Activated T-helper 17 cell treated with anti-CD3 and anti-CD28 coated beads, Interleukin-2, amount 50 U/mL, for 72 hours (primary cell): ENCODE measurements at places on chromosomes 5 and 9.

DNA sequence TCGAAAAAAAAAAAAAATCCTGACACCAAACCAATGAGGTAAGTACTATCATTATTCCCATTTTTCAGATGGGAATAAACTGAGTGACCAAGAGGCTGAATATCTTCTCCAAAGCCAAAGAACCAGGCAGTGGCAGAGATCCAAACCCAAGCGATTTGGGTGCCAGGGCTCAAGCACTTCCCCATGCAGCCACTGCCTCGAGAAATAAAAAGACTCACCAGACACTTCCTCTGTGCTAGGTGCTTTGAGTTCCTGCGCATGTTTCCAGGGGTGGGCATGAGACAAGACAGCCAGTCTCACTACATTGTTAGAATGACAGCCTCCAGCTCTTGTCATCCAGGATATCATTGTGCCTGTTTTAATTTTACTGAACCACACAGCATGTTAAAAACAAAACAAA, 2.3 kb upstream of the RPL26L1 start:
- ATAC-seq = no peak

GRCh38 chr9:127347831-127348776, 48.9 kb upstream of the SLC2A8 start:
- ATAC-seq = no peak

- ATAC-seq = no peak
Observed at GRCh38 chr5:88776692-88777091, 106.3 kb downstream of the MEF2C start.

- no peak for ATAC-seq
Observed at GRCh38 chr5:144522698-144523097, 352.0 kb downstream of the KCTD16 start.

GRCh38 chr9:89687188-89687587, 82.4 kb downstream of the GADD45G start:
- no peak for ATAC-seq

DNA sequence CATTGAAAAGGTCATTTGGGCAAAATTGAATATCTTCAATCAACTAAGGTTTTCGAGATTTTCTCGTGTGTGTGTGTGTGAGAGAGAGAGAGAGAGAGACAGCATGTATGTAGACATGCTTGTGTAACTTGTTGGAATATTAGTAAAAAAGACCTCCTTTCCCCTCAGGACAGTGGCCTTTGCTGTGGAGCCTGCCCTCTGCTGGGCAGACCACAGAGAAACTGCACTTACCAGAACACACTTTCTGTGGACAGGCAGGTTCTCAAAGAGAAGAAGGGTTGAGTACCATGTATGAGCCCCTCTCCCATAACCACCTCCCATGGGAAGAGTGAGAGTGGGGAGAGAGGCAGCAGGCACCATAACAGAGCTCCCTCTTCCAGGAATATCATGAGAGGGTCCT, 45.6 kb downstream of the CFAP90 start:
- no peak for ATAC-seq

DNA sequence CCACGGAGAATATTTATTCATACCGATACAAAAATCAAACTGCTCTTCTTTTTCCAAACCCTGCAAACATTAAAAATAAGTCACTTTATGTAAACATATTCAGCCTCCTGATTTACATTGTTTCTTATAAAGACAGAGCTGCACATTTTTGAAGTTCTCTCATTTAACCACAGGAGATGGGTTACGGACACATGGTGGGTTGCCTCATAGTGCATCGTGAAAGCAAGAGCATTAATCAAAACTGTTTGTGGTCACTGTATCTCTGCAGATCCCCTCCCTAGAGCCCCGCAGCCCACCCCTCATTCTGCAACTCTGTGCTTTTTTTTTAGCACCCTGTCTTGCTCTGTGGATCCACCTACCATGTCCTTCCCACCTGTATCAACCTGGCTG, 43.3 kb upstream of the EQTN start:
- no peak for ATAC-seq

DNA sequence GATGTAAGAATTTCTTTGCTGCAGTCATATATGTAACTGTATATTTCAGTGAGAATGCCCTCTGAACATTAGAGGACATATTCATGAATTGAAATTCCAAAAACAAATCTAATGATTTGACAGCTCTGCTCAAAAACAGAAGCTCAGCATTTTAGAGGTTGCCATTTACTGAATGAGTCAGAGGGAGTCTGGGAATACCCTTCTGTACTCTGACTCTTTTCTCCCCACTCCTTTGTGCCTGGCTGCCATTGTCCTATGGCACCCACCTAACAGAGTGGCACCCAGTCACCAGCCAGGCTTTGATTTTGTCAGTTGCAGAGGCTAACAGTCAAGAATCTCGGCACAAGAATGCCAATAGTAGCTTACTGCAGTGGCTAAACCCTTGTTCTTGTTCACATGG, 133.6 kb downstream of the ATG10 start:
- ATAC-seq = peak; percentile 79

DNA sequence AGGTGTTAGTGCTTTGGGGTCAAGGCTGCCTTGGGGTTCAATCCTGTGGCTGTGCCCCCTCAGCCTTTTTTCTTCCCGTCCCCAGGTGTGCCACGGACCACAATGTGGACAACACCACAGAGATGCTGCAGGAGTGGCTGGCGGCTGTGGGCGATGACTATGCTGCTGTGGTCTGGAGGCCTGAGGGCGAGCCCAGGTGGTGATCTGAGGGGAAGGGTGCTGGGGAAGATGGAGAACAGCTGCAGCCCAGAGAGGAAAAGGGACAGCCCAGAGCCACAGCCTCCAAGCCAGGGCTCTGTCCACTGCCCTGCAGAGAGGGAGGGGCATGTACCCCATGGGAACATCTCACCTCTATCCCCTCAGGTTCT, 2.1 kb downstream of the CERCAM start:
- no peak for ATAC-seq

GRCh38 chr5:134582281-134582680, 50.3 kb downstream of the SAR1B start:
- ATAC-seq = no peak
